Stimulated activated CD8-positive, alpha-beta memory T cell treated with anti-CD3 and anti-CD28 coated beads, Interleukin-15, amount 100 ng/mL, for 1 hour (primary cell): ENCODE measurements at places on chromosomes 5 and 9.

GRCh38 chr5:73943397-73943796 is 317.4 kb downstream of the ARHGEF28 start:
- no peak for DNase-seq

DNA sequence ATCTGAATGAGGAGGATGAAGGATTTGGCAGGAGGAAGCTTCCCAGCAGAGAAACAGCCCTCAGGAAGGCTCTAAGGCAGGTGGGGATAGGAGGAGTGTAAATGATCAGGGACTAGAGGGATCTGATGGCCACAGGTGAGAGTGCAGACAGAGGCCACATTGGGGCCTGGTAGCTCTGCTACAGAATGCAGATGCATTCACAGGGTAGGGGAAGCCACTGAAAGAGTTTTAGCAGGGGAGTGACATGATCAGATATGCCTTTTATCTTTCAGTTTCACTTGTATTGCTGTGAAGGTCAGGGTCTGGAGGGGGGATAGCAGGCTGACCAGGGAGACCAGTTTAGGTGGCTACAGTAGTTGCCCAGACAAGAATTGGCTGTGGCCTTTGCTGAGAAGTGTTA is 3.0 kb downstream of the TXNDC15 start:
- DNase-seq, result no peak

GRCh38 chr5:129591508-129592160 is 131.5 kb downstream of the ADAMTS19 start:
- DNase-seq, result no peak

DNA sequence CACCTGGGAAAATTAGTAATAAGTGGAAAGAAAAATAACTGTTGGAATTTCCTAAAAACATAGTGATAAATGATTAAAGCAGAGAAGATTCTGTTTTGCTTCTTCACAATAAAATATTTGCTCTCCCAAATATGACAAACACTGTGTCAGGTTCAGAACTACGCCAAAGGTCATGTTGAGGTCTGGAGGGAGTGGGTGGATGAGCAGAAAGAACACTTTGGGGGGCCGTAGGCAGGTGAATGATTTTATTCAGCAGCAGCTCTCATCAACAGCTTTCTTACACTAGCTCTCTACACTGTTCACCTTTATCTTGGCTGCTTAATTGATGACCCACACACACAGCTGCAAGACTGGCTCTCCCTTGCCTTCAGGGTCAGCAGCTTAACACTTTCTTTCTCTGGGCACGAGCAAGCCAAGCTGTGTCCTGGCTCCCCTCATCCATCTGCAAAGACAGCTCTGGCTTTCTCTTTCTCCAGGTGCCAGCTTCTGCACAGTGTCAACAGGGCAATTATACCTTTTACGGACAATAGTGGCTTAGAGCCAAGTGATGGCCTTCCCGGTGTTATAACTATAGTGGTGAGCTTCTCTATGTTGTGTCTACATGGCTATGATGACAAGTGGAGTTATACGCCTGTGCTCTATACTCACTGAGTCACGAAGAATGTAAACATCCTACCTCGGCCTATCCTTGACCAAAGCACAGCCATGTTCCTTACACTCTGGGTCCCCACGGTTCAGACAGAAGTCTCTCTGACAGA is 18.9 kb upstream of the GPX8 start:
- no peak for DNase-seq

GRCh38 chr9:88747768-88748167 is 212.8 kb downstream of the NXNL2 start:
- DNase-seq, result no peak
